BJ (cell line): ENCODE measurements at places on chromosomes 5 and 9.
A peak's percentile ranks its signal among the peaks of the same experiment; 100 is the strongest.

GRCh38 chr5:163504079-163504931 lies 1.1 kb upstream of the MAT2B start:
- no peak for DNase-seq

- no peak for DNase-seq
Measured at GRCh38 chr9:90141723-90142122, 500.9 kb downstream of the DIRAS2 start.

GRCh38 chr5:154836225-154836624 lies 14.2 kb downstream of the FAXDC2 start:
- no peak for DNase-seq

DNA sequence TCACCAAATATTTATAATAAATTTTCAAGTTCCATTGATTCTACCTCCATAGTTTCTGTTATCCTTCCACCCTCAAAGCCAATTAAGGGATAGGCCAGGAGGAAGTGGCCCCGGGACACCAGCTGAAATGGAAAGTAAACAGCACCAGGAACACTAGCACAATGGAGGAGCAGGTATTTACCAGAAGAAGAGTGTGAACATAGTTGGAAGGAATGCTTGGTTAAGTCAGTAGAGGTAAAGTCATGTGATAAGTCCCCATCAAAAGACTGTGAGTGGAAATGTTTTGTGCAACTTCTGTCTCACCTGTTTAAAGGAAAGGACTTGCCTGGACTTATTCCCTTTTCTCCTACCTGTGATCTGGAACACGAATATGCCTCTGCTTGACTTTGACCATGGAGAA lies 146.7 kb upstream of the RAI14 start:
- no peak for DNase-seq

DNA sequence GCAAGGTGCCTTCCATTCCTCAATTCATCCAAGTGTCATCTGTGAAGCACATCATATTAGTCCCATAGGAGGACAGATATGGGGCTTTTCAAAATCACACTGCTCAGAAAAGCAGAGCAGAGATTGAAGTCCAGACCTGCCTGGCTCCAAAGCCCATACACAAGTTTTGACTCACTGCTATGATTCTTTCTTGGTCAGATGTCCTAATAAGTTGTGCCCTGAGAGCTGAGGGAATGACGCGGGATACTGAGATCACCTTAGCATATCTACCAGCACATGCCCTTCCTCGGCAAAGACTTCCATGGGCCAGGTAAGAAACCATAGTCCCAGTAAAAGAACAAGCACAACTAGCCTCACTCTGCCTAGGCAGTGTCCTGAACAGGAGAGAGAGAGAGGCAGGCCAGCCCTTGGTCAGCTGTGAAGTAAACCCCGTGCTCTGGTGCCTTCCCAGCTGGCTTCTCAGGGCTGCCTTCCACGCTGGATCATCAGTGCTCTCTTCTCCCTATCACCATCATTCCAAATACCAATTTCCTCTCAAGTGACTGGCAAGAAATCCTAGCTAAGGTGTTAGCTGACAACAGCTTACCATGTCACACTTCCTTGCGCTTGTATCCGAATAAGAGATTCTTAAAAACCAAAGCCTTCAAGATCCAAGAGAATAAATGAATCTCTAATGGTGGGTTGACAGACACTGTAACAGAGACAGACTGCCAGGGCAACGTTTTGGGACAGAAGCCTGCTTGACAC lies 73.2 kb downstream of the SIL1 start:
- DNase-seq = no peak

- no peak for DNase-seq
Measured at GRCh38 chr9:132978451-132979131, at the start of gene GFI1B. GFI1B (plus strand) TSS chr9:132978694; CDS start chr9:132986679, 7,985 bp downstream.

GRCh38 chr9:7607421-7607820 lies 192.2 kb downstream of the DMAC1 start:
- no peak for DNase-seq

GRCh38 chr5:174982485-174982884 lies 258.1 kb downstream of the MSX2 start:
- no peak for DNase-seq

DNA sequence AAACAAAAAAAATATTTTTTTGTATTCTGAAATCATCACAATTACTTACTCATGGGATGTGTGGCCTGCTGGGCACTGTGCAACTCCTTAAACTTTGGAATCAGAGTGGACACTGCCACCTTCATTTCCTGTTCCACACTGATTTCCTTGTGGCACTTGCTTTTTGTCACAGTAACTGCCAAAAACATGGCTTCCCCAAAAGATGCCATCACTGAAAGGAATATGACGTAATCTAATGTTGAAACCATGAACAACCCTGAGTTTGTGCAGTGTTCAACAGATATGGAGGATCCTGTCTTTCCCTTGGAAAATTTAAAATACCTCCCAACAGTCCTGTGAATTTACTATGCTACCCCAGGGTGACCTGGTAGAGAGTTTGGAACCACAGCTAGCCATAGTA lies 12.6 kb upstream of the IL12B start:
- no peak for DNase-seq

GRCh38 chr9:121369595-121370265 lies at the start of gene STOM:
STOM (minus strand) TSS chr9:121370250; CDS start chr9:121370187, 63 bp downstream.
- DNase-seq = peak; percentile 46

- no peak for DNase-seq
Measured at GRCh38 chr5:109853377-109853776, 163.7 kb downstream of the MAN2A1 start.

DNA sequence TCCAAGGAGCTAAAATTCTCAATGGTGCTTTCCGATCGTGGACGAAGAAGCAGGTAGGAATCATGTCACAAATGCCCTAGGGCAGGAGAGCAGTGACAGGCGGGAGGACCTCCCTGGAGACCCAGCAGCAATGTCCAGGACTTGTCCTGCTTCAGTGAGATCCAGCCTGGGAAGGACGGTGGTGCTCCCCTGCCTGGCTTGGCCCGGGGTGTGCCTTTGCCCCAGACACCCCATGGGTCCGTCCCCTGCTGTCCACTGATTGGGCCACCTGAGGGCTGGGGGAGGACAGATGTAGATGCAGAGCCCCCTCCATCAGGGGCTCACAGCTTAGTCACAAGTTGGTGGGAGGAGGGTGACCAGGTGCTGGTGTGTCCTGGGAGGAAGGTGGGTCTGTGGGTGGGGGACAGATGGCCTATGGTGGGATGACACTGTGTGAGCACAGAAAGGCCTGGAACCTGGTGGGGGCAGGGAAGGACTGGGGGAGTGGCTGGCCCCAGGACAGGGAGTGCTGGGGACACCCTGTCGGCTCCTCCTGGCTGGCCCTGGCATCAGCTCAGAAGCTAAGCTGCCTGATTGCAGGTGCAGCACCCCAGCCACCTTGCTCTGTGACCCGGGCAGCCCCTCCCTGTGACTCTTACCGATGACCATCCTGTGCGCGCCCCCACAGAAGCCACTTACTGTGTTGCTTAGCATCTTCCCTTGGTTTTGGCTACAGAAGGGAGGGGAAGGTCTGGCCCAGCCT lies 82.0 kb downstream of the PHF2 start:
- DNase-seq = no peak

DNA sequence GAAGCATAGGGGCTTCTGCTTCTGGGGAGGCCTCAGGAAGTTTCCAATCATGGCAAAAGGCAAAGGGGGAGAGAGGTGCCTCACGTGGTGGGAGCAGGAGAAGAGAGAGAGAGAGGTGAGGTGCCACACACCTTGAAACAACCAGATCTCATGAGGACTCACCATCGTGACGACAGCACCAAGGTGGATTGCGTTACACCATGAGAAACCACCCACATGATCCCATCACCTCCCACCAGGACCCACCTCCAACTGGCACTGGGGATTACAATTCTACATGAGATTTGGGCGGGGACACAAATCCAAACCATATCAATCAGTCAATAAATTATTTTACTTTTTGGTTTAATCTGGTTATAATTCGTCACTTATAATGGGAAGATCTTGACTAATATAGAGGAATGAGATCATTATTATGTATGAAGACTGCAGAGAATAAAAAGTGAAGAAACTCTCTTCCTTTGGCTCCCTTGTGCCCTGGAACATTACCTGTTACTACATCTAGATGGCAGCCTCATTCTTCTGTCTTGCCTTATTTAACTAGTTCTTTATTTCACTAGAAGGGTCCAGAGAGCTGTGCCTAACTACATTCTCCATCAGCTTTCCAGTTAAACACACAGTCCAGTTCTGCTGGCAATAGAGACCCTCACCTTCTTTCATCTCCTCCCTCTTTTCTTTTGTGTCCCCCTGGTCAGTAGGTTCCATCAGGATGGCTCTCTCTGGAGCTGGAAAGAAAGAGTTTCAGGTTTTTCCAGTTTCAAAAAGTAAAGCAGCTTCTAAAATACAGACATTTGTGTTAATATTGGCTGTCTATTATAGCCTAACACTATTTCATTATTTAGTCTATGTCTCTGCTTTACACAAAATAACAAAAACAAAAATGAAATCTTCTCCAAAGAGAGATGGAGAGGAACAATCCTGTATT lies 21.7 kb upstream of the SPINK7 start:
- no peak for DNase-seq

DNA sequence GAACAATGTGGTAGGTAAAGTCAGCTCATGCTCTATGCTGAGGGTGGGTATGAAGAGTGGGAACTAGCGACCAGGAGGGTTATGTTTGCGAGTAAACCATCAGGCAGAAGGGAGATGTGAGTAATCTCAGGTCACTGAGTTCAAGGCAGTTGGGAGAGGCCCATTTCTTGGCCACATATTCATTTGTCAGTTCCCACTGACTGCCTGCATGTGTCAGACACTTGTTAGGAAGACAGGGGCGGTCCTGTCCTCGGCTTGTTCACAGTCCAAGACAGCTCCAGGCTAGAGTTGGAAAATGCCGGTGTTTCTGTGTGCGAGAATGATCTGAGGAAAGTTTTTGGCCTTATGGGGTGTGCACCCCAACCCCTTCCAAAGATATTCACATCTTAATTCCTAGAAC lies 48.6 kb upstream of the GDNF start:
- peak; percentile 36 for DNase-seq

DNA sequence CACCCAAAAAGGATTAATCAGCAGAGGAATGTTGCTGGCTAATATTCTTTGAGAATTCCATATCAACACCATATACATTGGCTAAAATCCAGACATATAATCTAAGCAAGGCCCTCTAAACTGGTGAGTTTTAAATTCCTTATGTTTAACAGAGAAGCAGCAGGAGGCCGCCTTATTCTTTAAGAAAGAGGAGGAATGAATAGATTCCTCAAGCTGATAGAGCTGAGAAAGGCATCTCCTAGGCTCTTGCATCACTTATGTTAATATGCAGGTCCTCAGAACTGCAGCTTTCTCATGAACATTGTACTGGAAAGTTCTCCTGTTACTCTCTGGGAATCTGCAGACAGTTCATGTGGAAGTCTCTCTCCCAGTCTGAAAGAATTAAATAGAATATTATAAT lies 20.1 kb upstream of the SMARCA2 start:
- DNase-seq = no peak

DNA sequence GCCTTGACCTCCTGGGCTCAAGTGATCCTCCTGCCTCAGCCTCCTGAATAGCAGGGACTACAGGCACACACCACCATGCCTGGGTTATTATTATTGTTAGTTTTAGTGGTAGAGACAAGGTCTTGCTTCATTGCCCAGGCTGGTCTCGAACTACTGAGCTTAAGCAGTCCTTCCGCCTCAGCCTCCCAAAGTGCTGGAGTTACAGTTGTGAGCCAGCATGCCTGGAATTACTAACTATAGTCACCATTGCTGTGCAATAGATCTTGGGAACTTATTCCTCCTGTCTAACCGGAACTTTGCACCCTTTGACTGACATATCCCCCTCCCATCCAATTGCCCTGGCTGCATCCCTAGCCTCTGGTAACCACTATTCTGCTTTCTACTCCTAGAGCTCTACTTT lies 3.4 kb downstream of the FAM151B start:
- DNase-seq = no peak

GRCh38 chr9:125811002-125811401 lies 63.8 kb downstream of the PBX3 start:
- DNase-seq = no peak
